ENCODE measurements at places on chromosomes 1 and 21. TPM values are rescaled to one million over a fixed set of nuclear protein-coding genes. Genes with fewer than 3 reads are reported as not detected.

- no peak for DNase-seq
These were observed 51.9 kb downstream of the DHX9 start for GRCh38 chr1:182890927-182891610.

GRCh38 chr1:222730866-222731265 is 6.1 kb upstream of the FAM177B start:
- DNase-seq = no peak

The GIPC2 gene
- total RNA-seq = 2.0 TPM

The XKR8 gene
- 4.1 TPM for total RNA-seq

DNA sequence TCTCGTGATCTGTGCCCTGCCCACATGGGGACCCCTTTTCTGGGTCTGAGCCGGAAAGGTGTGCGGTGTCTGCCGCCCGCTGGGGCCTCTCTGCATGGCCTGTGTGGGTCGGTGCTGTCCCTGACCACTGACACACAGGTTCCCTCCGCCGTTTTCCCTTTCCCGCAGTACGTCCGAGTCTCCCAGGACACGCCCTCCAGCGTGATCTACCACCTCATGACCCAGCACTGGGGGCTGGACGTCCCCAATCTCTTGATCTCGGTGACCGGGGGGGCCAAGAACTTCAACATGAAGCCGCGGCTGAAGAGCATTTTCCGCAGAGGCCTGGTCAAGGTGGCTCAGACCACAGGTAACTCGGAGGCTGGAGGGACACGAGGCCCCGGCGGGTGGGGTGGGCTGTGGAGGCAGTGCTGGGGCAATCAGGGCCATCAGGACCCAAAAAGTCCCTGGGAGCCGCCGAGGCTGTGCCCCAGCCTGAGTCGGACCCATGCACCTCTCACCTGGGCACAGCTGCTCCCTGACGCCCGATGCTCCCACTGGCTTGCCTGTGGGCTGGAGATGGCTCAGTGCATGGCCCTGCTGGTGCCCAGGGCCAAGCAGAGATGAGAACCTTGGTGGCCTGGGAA is 13.3 kb downstream of the TRPM2 start:
- DNase-seq = peak; percentile 33

DNA sequence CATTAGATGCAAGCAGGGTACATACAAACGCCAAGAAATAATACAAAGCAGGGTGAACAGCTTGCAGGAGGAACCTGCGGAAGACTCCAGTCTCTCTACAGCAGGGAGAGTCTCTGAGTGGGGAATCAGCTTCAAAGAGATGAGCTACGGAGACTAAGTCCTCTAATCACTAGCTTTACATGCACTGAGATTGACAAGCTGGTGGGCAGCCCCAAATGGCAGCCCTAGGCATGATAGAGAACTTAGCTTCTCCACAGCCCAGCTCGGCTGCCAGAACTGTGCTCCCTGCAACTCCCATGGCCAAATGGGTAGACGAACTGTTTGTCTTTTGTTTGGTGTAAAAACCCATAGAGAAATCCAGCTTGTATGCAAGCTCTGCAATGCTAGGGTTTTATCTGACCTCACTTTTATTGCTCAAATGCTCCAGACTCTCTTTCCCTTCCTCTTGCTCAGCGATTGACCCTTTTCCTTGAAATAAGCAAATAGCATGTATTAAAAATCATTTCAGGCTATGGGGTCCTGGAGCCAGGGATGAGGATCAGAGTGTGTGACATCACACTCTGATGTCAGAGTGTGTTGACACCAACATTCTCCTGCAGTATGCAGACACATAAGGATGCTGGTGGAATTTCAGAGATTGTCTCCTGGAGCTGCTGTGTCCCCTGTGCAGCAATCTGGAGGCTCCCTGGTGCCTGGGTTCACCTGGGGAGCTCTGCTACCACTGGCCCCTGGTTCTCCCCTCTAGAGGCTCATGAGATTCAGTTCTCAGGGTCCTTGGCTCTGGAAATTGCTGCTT is 238.5 kb downstream of the TTLL7 start:
- DNase-seq = no peak

DNA sequence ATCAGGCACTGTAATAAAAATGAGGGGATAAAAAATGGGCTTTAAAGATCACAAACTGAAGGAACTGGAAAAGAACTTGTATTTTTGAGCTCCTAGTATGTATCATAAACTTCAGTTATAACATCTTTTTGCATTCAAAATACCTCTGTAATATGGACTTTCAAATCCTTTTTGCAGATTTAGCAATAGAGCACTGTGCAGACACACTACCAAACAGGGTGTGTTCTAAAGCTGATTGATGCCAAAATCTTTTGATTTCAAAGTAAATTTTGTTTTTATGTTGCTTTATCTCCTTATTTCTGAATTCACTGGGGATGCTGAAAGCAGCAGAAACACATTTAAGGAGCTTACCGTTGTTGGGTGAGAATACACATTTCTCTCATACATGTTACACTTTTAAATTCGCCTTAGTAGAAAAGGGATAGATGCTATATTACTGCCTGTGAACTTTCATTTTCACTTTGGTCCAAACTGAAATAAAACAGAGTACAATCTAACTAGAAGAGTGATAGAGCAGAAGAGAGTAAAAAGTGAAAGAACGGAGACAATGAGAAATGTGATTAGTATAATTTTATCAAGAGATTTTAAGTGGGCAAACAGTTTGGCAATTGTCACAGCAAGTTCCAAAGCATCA is 1126.6 kb downstream of the BRINP3 start:
- no peak for DNase-seq

All from Right ventricle myocardium superior (tissue), 1 donor.